ENCODE measurements at places on chromosomes 5 and 9.

DNA sequence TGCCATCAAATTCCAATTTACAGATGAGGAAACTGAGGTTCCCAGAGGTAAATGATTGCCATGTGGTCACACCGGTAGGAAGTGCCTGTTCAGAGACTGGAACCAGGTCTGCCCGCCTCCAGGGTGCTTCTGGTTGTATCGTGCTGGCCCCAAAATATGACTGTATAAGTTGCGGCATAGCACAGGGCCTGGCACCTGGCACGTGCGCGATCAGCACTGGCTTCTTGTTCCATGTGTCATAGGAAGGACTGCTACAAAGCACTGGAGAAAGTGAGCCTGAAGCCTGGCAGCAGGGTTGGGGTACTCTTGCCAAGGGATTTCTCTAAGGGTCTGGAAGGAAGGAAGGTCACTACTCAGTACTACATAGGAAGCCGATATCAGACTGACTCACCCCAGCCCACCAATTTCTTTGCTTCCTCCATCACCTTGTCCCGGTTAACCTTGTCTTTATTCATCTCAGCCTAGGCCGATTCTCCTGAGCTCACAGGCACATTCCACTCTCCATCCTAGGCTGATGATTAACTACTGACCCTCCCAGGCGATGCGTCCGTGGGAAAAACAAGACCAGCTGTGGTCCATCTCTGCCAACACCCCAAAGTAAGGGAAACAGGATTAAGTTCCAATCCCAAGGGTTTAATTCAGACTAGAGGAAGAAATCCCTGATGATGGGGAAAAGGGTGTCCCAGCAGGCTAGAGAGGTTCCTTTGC, 1.8 kb downstream of the HRH2 start:
- no peak for DNase-seq

- DNase-seq = no peak
Observed at GRCh38 chr9:131008563-131008908, 438 bp upstream of the LAMC3 start.

- DNase-seq = no peak
Observed at GRCh38 chr5:125463466-125464092, 717.1 kb upstream of the ZNF608 start.

GRCh38 chr9:80554301-80554700, 982.5 kb downstream of the TLE4 start:
- no peak for DNase-seq

GRCh38 chr5:99314721-99315120, 385.9 kb upstream of the CHD1 start:
- no peak for DNase-seq

DNA sequence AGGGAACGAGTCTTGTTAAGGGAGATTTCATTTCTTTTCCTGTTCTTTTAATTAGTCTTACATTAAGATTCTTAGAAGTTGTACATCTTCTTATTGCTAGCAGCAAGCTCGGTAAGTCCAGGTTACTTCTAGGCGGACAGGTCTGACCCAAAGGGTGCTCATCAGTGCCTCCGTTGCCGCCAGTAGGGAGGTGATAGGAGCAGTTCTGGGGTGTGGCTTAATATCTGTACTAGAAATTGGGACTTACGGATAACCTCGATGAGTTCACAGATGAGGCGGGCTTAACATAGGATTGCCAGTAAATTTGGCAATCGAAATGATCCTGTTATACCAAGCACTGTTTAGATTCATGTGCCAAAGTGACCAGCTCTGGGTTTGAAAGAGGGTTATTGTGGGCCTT, 278.8 kb downstream of the FANCC start:
- no peak for DNase-seq

All from suprapubic skin (tissue), 4 donors.